ENCODE measurements at places on chromosomes 2 and 18.

GRCh38 chr2:54353216-54353615 lies 97.2 kb upstream of the TSPYL6 start:
- no peak for DNase-seq
- H3K4me3 ChIP-seq: no peak overlapping the region
- no peaks in the 10 kb centered on the region for H3K36me3 ChIP-seq
- H3K27me3 ChIP-seq: no peaks in the 10 kb centered on the region
- no peaks in the 10 kb centered on the region for H3K4me1 ChIP-seq

GRCh38 chr2:219775506-219775905 lies 148.1 kb downstream of the SLC4A3 start:
- H3K4me1 ChIP-seq: no peaks in the 10 kb centered on the region
- peak; percentile 27 for DNase-seq
- H3K27ac ChIP-seq: no peak overlapping the region
- no peaks in the 10 kb centered on the region for H3K36me3 ChIP-seq
- H3K27me3 ChIP-seq: no peaks in the 10 kb centered on the region

GRCh38 chr18:13700153-13700552 lies 26.2 kb downstream of the FAM210A start:
- H3K27ac ChIP-seq: no peak overlapping the region
- no peaks in the 10 kb centered on the region for H3K36me3 ChIP-seq
- H3K4me1 ChIP-seq: no peaks in the 10 kb centered on the region
- H3K4me3 ChIP-seq: no peak overlapping the region

DNA sequence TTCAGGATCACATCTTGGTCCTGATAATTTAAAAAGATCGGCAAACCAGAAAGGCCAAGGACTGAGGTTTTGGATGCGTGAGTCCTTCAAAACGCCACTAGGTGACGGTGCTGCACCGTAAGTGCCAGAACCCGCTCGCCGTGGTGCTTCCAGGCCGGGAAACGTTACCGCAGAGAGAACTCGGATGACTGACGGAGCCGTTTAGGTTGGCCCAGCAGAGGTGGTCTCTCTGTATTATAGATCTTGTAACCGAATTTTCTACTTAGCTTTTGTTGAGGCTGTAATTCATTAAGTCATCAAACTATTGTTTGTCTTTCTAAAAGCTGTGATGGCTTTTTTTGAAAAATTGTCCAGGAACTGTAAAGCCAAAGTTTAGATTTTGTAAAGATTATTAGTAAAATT lies 39.8 kb upstream of the ADCYAP1 start:
- no peak overlapping the region for H3K4me3 ChIP-seq
- H3K27me3 ChIP-seq: no peaks in the 10 kb centered on the region
- H3K36me3 ChIP-seq: no peaks in the 10 kb centered on the region
- DNase-seq: no peak
- no peaks in the 10 kb centered on the region for H3K4me1 ChIP-seq

DNA sequence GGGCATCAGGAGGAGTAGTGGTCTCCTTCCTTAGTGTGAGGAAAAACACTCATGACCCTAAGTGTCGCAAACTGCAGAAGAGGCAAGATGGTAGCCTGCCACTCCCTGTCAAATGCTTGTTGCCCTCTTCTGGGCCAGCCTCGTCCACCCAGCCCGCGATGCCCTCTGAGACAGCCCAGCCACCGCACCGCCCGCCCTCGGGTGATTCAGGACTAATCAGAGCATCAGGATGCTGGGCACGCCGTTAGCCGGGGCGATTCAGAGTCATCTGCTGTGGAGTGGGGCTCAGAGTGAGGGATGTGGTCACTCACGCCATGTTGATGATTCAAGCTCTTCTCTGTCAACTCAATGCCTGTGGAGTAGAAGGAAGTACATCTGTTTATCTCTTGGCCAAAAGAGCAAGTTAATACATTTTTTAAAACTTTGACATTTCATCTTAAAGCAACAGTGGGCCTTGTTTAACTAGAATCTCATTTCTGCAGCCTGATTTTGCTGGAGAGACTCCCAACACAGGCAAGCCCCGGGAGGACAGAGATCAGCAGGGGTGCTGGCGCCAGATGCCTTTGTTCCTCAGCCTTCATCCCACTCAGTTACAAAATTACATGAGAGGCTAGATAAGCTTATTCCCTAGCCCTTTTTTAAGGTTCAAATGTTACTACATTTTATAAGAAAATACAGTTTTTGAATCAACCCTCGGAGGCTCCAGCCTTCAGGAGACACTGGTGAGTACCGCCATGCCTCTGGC lies 79.0 kb downstream of the TMEM18 start:
- DNase-seq: no peak
- H3K27me3 ChIP-seq: no peaks in the 10 kb centered on the region
- no peaks in the 10 kb centered on the region for H3K36me3 ChIP-seq
- H3K27ac ChIP-seq: no peak overlapping the region
- H3K4me1 ChIP-seq: no peaks in the 10 kb centered on the region

DNA sequence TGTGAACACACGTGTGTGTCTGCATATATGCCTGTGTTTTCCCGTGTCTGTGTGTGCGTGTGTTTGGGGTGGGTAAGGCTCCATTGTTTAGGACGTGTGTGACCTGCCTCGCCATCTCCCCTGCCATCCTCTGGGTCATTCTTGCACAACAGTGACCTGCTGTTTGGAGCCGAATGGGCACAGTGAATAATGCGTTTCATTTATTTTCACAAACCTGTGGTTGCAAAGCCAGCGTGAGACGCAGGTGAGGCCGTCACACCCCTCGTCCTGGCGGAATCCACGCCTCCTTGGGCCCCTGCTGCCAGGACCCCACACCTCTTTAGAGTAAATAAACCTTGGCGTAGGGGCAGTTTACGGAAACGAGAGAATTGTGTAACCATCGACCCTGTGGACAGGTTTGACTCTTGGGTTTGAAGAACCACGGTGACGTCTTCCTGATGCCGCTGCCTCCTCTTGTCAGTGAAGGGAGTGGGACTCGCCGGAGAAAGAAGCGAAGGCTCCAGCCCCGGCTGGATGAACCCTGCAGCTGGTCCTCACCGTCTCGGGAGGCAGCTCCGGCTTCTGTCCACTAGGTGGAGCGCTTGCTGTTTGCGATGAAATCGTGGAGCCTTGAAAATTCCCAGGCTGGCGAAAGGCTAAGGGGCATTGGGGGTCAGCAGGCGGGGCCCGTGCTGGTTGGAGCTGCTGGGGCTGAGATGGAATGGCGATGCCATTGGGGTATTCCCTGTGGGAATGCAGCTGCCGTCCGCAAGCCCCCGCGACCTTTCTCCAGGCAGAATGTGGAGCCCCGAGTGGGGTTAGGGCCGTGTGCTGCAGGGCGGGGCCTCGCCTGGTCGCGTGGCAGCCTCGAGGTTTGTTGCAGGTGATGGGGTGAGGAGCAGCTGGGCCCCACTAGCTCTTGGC lies 81.1 kb downstream of the RTP5 start:
- no peak for DNase-seq
- H3K4me3 ChIP-seq: no peak overlapping the region
- H3K4me1 ChIP-seq: no peaks in the 10 kb centered on the region
- no peak overlapping the region for H3K27ac ChIP-seq
- H3K27me3 ChIP-seq: no peaks in the 10 kb centered on the region

- H3K4me3 ChIP-seq: no peak overlapping the region
- H3K27ac ChIP-seq: no peak overlapping the region
- DNase-seq: no peak
- H3K27me3 ChIP-seq: no peaks in the 10 kb centered on the region
Measured at GRCh38 chr2:178109813-178110212, 2.4 kb upstream of the RBM45 start.

DNA sequence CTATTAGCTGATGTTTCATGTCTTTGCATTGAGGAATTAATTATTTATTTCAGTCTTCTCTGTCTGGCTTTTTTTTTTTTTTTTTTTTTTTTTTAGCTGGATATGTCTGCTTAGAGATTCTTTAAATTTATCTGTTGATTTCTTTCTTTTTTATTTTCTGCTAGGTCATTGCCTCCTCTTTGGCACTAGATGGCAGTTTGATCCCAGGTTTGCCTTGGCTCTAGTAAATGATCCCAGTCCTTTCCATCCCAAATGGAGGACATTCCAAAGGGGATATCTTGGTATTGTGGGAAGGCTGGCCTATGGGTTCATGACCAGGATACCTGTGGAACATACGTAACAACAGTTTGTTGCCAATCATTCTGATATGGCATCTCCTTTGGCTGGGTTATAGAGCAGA lies 339.5 kb upstream of the GCFC2 start:
- no peak overlapping the region for H3K4me3 ChIP-seq
- H3K27me3 ChIP-seq: no peaks in the 10 kb centered on the region
- DNase-seq: no peak
- H3K4me1 ChIP-seq: no peaks in the 10 kb centered on the region
- no peaks in the 10 kb centered on the region for H3K36me3 ChIP-seq

DNA sequence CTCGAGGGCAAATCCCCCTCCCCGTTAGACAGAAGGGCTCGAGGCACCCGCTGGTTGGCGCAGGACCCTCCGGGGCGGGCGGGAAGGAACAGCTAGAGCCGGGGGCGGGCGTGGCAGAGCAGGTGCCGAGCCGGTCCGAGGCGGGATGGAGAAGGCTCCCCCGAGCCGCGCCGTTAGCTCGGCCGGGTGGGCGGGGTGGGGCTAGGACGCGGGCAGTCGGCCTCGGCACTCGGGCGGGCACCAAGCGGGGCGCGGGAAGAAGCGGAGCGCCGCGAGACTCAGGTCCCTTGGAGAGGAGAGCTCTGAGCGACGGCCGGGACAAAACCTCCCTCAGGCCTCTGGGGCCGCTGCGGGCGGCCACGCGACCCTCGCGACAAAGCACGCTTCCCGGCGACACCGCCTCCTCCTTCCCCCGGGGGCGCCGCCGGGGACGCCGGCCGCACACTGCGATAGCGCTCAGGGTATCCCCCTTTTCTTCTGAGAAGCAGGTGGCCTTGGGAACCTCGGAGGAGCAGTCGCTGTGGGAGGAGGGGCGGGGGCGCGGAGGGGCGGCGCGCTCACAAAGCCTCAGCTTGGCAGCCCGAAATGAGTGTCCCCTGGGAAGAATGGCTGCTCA lies 721 bp downstream of the FHOD3 start:
- H3K36me3 ChIP-seq: no peaks in the 10 kb centered on the region
- peak overlapping the region; percentile 99 for H3K4me3 ChIP-seq
- DNase-seq: no peak

DNA sequence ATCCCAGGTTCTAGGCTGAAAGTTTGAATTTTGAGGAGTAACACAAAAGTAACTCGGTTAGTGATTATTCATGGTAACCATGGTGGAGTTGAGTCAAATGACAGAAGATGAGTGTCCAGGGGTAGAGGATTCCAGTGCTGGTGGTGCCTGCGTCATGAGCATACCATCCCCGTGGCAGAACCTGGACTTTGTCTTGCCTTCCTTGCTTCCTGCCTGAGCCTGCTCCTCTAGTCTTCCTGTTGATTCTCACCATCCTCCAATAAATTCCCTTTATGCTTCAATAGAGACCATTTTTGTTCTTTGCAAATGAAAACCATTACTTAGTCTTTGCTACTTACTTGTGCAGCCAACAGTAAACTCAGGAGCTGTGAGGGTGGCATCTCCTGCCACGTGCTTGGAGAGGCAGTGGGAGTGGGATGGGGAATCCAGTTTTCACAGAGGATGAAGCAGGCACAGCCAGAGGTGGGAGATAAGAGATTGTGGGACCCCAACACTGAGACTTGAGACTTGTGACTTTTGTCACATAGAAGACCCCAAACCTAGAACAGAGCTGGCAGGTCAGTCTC lies 4.1 kb upstream of the YES1 start:
- no peaks in the 10 kb centered on the region for H3K36me3 ChIP-seq
- H3K4me1 ChIP-seq: no peaks in the 10 kb centered on the region
- no peaks in the 10 kb centered on the region for H3K27me3 ChIP-seq
- H3K4me3 ChIP-seq: no peak overlapping the region
- no peak overlapping the region for H3K27ac ChIP-seq
- DNase-seq: no peak

DNA sequence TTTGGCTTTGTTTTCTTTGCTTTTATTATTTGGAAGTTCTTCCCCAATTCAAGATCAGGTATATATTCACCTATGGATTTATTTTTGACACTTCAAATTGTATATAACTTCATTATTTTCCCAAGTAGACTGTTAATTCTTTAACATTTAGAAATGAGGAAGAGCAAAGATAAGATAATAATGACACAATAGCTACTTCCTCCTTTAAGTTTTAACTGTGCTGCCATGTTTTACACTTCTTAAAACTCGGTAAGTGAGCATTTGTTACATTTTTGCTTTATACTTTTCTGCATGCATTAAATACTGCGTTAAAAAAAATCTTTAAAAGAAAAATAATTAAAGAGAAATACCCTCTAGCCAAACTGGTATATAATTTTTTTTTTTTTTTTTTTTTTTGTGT lies 32.5 kb downstream of the SLC66A3 start:
- H3K4me1 ChIP-seq: no peaks in the 10 kb centered on the region
- DNase-seq: no peak
- H3K27ac ChIP-seq: no peak overlapping the region
- H3K27me3 ChIP-seq: no peaks in the 10 kb centered on the region
- H3K4me3 ChIP-seq: no peak overlapping the region

GRCh38 chr18:24989760-24990593 lies 362.0 kb downstream of the ZNF521 start:
- no peaks in the 10 kb centered on the region for H3K36me3 ChIP-seq
- H3K27me3 ChIP-seq: no peaks in the 10 kb centered on the region
- H3K27ac ChIP-seq: no peak overlapping the region
- H3K4me3 ChIP-seq: no peak overlapping the region
- H3K4me1 ChIP-seq: no peaks in the 10 kb centered on the region

DNA sequence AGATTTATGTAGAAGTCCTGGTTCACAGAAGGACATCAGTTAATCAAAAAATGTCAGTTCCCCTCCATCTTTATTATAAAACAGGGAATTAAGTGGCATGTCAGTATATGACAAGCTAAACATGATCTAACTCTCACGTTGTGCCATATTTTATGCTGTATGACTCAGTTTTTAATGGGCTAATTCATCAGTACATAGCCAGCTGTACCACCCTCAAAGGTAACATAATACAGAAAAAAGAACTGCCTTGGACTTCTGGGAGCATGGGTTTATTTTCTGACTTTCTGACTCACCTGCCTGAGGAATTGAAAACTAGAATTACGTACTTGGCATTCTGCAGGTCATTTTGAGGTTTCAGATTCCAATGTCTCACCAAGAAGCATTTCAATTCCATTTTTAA lies 135.7 kb downstream of the CMPK2 start:
- DNase-seq: no peak
- no peaks in the 10 kb centered on the region for H3K27me3 ChIP-seq
- no peak overlapping the region for H3K27ac ChIP-seq

DNA sequence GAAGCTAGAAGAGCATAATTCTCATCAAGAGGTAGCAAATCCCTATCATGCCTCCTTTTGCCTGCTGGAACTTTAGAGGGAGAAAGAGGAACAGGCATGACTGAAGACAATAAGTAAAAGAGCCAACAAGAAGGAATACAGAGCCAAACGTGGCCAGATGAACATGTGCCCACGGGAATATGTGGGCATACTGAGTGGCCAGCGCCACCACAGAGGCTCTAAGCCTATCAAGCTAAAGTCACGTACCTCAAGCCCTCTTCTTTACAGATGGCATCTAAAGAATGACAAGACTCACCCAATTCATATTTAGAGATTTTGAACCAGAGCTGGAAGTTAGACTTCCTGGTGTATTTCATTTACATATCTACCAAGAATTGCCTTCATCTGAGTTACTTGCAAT lies 59.9 kb upstream of the ITGA4 start:
- H3K27me3 ChIP-seq: no peaks in the 10 kb centered on the region
- no peaks in the 10 kb centered on the region for H3K36me3 ChIP-seq
- no peak for DNase-seq

- H3K27me3 ChIP-seq: no peaks in the 10 kb centered on the region
- H3K4me3 ChIP-seq: no peak overlapping the region
- DNase-seq: no peak
- no peak overlapping the region for H3K27ac ChIP-seq
- H3K36me3 ChIP-seq: peaks cover 2% of the 10 kb centered on the region
Measured at GRCh38 chr2:85288244-85288725, 39.5 kb downstream of the TGOLN2 start.

Data from ascending aorta (tissue), 2 donors.